Stimulated activated CD8-positive, alpha-beta memory T cell treated with anti-CD3 and anti-CD28 coated beads, Interleukin-4, amount 100 ng/mL, for 1 hour (primary cell): ENCODE measurements at places on chromosomes 1 and 21.

DNA sequence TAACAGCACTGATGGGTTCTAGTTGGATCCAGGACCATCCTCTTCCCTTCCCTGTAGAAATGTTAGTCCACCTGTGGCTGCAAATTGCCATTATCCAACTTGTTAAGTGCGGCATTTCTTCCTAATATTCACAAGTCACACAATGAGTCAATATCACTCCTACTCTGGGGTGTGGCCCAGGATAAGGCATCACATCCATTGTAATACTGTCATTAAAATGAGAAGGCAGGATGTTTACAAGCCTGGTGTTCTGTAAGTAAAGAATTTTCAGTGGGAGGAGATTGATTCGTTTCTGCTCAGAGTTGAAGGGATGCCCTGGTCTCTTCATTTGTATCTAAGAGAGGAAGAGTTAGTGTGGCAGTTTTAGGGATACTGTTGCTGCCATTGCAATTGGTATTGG lies 18.1 kb upstream of the ARHGAP29 start:
- DNase-seq = no peak

- DNase-seq = no peak
Measured at GRCh38 chr1:204574016-204574864, 58.0 kb downstream of the MDM4 start.

GRCh38 chr1:234509457-234510328 lies 30.7 kb upstream of the TARBP1 start:
- no peak for DNase-seq

DNA sequence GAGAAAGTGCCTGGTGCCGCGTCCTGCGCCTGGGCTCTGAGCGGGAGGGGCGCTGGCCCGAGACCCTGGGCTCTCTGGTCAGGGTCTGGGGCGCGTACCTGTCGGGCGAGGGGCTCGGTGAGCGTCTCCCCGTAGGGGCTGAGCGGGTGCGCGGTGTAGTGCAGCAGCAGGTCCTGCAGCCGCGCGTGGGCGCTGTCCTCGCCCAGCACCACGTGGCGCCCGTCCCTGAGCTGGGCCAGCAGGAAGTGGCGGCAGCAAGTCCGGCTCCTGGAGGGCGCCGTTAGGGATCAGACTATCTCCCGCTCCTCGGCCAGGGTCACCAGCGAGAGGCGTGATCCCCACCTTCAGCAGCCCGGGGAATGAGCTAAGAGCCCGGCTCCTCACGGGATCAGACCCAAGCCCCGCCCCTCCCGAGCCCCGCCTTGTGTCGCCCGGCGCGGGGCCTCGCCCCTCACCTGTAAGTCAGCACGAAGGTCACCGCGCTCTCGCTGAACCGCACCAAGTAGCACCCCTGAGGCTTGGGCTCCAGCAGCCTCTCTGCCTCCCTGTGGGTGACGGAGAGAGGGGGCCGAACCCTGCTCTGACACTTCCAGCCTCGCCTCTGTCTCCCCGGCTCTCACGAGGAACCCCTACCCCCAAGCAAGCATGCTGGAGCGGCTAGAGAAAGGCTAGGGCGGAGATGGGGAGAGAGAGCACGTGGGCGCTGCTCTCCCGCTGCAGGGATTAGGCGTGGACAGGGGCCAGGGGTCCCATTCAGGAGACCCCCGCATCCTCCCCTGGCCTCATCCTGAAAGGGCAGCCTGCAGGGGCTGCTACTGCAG lies 2.7 kb downstream of the SH2D2A start:
- peak; percentile 47 for DNase-seq

DNA sequence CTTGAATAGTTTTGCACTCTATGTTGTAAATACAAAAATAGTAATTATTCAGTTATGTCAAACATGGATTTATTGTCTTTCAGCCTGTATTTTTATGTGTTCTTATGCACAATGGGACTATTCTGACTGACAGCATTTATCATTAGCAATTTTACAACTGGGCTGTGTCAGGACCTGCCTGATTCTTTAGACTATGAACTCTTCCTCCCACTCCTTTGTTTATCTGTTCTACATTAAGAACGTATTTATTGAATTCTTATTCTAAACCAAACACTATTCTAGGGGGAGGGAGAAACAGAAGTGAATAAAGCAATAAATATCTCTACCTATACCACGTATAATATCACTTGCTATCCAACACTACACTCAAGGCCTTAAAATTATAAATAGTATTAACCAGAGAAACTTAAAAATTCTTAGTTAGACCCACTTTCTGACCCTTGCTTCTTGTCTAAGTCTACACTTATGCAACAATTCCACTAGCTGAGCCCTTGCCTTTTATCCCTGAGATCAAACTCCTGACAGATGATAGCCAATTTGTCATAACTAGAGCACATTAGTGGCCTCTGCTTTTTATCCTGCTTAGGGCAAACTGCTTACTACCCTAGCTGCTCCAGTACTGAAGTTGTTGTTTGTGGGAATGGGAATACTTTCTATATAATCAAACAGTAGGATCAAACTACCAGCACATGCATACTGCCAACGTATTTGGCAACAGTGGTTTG lies 494.3 kb downstream of the BRINP3 start:
- no peak for DNase-seq

DNA sequence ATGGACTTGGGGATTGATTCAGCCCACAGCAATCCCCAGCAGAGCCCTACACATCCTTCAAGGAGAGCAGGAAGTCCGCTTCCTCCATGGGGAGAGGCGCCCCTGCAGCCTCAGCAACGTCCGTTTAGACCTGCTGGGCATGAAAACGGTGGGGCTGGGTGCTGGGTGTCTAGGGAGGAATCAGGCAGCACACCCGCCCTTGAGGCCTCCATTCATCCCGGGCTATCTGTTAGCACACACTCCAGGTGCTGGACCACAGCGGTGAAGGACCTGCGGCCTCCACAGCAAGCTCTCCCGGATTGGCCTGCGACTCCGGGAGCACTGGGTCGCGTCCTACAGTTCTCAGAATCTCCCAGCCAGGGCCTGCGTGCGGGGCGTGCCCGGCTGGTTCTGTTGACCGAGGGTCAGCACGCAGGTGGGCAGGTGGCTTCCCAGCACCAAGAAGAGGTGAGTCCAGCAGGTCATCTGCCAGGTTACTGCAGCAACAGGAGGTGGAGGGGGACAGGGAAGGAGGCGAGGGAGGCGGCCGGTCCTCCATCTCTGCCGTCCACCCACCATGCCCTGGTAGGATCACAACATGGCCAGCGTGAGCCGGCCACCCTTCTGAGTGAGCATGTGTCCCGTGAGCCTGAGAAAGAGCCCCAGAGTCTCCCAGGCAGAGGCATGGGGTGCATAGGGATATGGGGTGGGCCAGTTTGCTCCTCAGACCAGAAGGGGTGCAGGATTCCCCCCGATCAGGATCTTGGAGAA lies 96.6 kb downstream of the RIPK4 start:
- DNase-seq = no peak

DNA sequence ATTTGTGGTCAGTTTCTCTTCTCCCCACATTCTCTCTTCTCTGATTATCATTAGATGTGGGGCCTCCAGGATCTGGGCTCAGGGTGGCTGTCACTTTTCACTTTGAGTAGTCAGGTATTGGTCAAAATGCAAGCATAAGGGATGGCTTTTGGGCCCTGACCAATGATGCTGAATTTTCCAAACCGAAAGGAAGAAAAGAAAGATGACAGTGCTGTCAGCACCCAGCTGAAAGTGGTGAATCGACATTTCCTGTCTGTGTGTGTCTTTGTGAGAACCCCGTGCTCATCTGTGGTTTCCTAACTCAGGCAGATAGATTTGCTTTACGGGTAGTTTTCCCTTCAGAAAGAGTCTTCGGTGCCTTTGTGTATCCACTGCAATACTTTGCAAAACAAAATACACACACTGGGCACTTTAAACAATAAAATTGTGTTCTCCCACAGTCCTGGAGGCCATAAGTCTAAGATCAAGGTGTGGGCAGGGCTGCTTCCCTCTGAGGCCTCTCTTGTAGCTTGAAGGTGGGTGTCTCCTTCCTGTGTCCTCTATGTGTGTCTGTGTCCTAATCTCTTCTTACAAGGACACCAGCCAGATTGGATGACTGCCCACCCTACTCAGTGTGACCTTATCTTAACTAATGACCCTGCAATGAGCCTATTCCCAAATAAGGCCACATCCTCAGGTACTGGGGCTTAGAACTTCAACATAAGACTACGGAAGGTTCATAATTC lies 274.8 kb upstream of the AJAP1 start:
- DNase-seq = no peak

DNA sequence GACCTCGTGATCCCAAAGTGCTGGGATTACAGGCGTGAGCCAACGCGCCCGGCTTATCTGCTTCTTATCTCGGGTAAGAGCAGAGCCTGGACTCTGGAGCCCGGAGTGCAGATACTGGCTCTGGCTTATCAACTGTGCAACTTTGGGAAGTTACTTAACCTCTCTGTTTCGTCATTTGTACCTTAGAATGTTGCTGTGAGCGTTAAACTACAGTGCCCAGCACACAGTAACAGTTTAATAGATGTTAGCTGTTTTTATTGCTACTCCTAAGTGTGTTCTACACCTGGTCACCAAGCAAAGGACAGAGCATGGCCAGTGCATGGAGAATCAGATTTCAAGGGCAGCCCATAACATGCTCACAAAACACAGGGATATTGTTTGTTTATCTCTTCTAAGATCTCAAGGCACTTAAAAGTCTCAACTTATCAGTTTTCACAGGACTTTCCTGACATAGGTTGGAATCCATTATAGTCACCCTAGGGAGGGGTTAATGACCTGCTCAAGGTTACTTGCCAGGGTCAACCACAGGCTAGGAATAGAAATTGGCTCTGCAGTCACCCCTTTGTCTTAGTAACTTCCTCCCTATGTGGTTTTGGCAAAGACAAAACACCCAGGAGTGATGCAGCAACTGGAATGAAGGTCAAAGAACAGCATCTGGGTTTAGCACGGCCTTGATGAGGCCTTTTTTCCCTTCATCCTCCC lies 22.5 kb upstream of the SRP9 start:
- DNase-seq = no peak

- DNase-seq = no peak
Measured at GRCh38 chr1:116763116-116763786, 9.0 kb downstream of the CD2 start.

DNA sequence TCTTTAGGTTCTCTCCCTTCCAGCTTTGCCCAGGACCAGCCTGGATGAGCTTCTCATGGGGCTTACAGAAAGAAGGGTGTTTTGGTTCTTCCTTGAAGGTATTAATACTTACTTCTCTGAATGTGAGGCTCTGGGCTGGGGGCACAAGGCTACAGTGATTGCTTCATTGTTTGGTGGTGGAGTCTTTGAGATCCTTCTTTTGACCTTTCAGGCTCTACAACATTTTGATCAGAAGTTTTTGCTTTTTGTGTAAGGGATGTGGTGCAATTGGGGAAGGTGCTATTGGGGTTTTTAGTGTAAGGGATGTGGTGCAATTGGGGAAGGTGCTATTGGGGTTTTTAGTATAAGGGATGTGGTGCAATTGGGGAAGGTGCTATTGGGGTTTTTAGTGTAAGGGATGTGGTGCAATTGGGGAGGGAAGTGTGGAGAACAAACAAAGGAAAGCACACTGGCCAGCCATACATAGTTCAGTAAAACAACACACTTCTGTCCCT lies 103.6 kb upstream of the IVNS1ABP start:
- no peak for DNase-seq

DNA sequence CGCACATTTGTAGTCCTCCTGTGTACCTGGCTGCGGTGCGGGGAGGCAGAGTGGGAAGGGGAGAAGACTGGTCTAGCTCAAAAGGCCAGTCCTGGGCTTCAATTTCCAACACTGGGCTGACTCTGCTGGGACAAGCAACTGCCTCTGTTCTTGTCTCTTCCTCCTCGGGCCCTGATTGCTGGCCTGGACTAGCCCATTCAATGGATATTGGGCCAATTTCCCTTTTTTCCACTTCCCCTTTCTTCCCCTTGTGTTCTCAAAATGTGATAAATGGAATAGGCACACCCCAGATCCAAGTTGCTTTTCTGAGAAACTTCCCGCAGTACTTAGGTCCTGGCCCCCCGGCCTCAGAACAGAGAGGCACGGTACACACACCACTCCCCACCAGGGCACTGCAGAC lies 48.2 kb downstream of the SPSB1 start:
- no peak for DNase-seq
